Tibial nerve (tissue), 4 donors: ENCODE measurements at places on chromosomes 6 and 20. TPM values are rescaled to one million over a fixed set of nuclear protein-coding genes. Genes with fewer than 3 reads are reported as not detected.
A peak's percentile ranks its signal among the peaks of the same experiment; 100 is the strongest.

- H3K4me3 ChIP-seq: no peak overlapping the region
- H3K36me3 ChIP-seq: peaks cover 3% of the 10 kb centered on the region
- H3K27me3 ChIP-seq: no peaks in the 10 kb centered on the region
- DNase-seq: no peak
- no peak overlapping the region for H3K27ac ChIP-seq
These were observed 110.9 kb downstream of the RPP40 start for GRCh38 chr6:4892785-4893485.

GRCh38 chr6:122476131-122476530 is 4.5 kb upstream of the SERINC1 start:
- no peak for DNase-seq
- H3K27ac ChIP-seq: no peak overlapping the region
- no peaks in the 10 kb centered on the region for H3K36me3 ChIP-seq
- no peaks in the 10 kb centered on the region for H3K27me3 ChIP-seq
- H3K4me1 ChIP-seq: no peaks in the 10 kb centered on the region

DNA sequence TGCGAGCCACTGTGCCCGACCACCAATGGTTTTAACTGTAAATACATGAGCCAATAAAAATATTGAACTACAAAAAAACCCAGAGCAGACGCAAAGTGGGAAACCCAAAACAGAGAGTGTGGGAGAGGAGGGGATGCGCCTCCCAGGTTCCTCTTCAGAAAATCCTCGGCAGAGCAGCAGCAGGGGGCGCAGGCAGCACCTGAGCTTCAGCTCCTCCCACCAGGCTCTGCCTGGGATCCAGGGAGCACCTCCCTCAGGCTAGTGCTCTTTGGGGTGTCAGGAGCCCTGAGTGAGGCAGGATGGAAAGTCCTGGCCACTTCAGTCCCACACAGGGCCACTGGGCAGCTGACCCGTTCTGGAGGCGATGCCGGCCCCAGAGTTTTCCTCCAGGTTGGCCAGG is 536.9 kb upstream of the CDH4 start:
- DNase-seq: no peak
- no peaks in the 10 kb centered on the region for H3K4me1 ChIP-seq
- no peaks in the 10 kb centered on the region for H3K27me3 ChIP-seq
- H3K4me3 ChIP-seq: no peak overlapping the region

DNA sequence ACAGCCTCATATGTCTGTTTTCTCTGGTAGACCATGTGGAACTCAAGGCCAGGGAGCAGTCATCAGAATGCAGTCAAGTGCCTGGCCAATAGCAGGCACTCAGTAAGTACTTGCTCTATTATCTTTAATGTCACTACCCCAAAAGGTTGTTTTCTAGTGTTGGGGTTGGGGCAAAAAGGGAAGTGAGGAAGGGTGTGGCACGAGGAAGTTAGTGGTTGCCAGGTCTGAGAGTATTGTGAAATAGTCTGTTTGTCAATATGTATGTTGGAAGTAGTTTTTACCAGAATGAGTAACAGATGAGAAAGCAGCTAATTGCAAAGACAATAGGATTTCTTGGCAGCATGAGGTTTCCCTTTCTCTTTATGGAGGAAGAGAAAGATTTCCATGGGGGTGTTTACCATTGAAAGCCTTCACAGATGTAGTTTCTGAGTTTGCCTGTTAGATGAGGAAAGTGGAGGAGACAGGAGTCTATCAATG is 59.5 kb upstream of the ARMH2 start:
- H3K36me3 ChIP-seq: peaks cover 2% of the 10 kb centered on the region
- H3K4me1 ChIP-seq: no peaks in the 10 kb centered on the region
- peak overlapping the region; percentile 62 for H3K27ac ChIP-seq
- no peak overlapping the region for H3K4me3 ChIP-seq

GRCh38 chr6:16651871-16652270 is 109.4 kb downstream of the ATXN1 start:
- H3K4me1 ChIP-seq: no peaks in the 10 kb centered on the region
- H3K4me3 ChIP-seq: no peak overlapping the region
- no peaks in the 10 kb centered on the region for H3K36me3 ChIP-seq
- no peak for DNase-seq
- no peaks in the 10 kb centered on the region for H3K27me3 ChIP-seq

DNA sequence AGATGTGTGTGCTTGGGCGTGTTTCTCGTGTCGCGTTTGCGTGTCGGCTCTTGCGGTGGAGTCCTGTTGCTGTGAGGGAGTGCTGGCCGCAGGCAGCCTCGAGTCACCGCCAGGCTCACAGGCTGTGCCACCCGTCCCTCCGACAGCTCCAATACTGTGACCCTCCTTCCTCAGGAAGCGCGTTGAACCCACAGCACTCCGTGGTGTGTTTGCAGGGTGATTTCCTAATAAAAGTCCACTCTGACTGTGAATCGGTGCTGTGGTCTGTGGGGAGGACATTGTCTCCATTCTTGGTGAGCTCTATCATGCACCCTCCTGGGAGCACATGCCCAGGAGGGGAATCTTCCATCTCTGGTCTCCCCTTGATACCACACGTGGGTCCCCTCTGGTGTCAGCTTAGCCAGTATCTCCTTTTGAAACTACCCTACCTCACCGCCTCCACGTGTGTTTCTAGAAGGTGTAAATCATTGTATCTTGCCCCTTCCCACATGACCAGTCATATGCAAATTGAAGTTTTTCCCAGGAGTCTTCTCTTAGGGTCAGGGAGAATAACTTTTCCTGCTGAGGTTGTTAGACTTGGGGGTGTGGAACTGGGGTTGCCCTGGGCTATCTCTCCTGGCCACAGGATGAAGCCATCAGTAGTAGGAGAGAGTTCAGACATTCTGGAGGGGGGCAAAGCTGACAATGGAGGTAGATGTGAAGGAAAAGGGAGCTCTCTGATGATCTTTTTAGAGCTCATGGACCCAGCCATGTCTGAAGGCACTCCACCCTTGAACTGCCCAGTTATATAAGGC is 13.3 kb upstream of the PCMTD2 start:
- H3K27me3 ChIP-seq: peaks cover 7% of the 10 kb centered on the region

DNA sequence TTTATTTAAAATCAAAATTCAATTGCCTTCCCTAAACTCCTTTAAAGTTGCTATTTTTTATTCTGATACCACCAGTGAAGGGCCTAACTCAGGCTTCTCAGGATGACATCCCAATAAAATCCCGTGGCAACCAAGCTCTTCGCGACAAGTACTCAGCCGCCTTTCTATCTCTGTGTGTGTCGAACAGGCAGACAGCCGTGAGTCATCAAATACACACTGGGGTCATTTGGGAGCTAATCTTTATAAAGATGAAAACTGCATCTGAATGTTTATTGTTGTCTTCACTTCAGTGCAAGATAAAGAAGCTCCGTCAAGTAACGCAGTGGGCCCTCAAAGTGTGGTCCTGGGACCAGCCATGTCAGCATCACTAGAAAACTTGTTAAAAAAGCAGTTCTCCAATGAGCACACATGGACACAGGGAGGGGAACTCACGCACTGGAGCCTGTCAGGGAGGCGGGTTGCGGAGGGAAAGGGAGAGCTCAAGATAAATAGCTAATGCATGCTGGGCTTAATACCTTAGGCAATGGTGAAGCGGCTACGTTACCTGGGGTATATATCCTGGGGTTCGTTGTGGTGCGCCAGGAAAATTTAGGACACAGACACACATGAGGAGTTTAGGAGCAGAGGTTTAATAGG is 119.3 kb downstream of the RNF144B start:
- H3K36me3 ChIP-seq: no peaks in the 10 kb centered on the region
- DNase-seq: no peak
- H3K27ac ChIP-seq: no peak overlapping the region
- H3K4me1 ChIP-seq: no peaks in the 10 kb centered on the region

GRCh38 chr6:143743301-143744166 is 65.8 kb downstream of the PHACTR2 start:
- peak overlapping the region; percentile 50 for H3K27ac ChIP-seq
- no peaks in the 10 kb centered on the region for H3K27me3 ChIP-seq
- no peak overlapping the region for H3K4me3 ChIP-seq
- H3K4me1 ChIP-seq: peaks cover 35% of the 10 kb centered on the region

GRCh38 chr6:87738000-87738399 is 36.0 kb upstream of the AKIRIN2 start:
- no peaks in the 10 kb centered on the region for H3K36me3 ChIP-seq
- H3K27ac ChIP-seq: no peak overlapping the region
- no peaks in the 10 kb centered on the region for H3K27me3 ChIP-seq
- no peak for DNase-seq
- no peaks in the 10 kb centered on the region for H3K4me1 ChIP-seq
- H3K4me3 ChIP-seq: no peak overlapping the region

GRCh38 chr6:22067122-22067521 is 229.7 kb downstream of the PRL start:
- H3K27me3 ChIP-seq: no peaks in the 10 kb centered on the region
- no peaks in the 10 kb centered on the region for H3K4me1 ChIP-seq
- H3K4me3 ChIP-seq: no peak overlapping the region
- DNase-seq: no peak

- no peaks in the 10 kb centered on the region for H3K27me3 ChIP-seq
- H3K4me1 ChIP-seq: peaks cover 37% of the 10 kb centered on the region
- no peaks in the 10 kb centered on the region for H3K36me3 ChIP-seq
- no peak for DNase-seq
- no peak overlapping the region for H3K27ac ChIP-seq
These were observed 291.4 kb downstream of the QKI start for GRCh38 chr6:163705923-163706322.

- no peak overlapping the region for H3K27ac ChIP-seq
- no peak for DNase-seq
- no peaks in the 10 kb centered on the region for H3K36me3 ChIP-seq
- H3K4me1 ChIP-seq: no peaks in the 10 kb centered on the region
- H3K4me3 ChIP-seq: no peak overlapping the region
These were observed 73.4 kb downstream of the FGD2 start for GRCh38 chr6:37078814-37079213.

- H3K4me1 ChIP-seq: no peaks in the 10 kb centered on the region
- H3K36me3 ChIP-seq: no peaks in the 10 kb centered on the region
- no peak for DNase-seq
- H3K27me3 ChIP-seq: no peaks in the 10 kb centered on the region
These were observed 15.1 kb downstream of the ELOVL2 start for GRCh38 chr6:11028959-11029358.

- DNase-seq: no peak
- no peak overlapping the region for H3K27ac ChIP-seq
- no peaks in the 10 kb centered on the region for H3K36me3 ChIP-seq
- no peaks in the 10 kb centered on the region for H3K27me3 ChIP-seq
- H3K4me3 ChIP-seq: no peak overlapping the region
- peaks cover 27% of the 10 kb centered on the region for H3K4me1 ChIP-seq
These were observed 18.8 kb upstream of the TBC1D20 start for GRCh38 chr20:481167-481566.

DNA sequence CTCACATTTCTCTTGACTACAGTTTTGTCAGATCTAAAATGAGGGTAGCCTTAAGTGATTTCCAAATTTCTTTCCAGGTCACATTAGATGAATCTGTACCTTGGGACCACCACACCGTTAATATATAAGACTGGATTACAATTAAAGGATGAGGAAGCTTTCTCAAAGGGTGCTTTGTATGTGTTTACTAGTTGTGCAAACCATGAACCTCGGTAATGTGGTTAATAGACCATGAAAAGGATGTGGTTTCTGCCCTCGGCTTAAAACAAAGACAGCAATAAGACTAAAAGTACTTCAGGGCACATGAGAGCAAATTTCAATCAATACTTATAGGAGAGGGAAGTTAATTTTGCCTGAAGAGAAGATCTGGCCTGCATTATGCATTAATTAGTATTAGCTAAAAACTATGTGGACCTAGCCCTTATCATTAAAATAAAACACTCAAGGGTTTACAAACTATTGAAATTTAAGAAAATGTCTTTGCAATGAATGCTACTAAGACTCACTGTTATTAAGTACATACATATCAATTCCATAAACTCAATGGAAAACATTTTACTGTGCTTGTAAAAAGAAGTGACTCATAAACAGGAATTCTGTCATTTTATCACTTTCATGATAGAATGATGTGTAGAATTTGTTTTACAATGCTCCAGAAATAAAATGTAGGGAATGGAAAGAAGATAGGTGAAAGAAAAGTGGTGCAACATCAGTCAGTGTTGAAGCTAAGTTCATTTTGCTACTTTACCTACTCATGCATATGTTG is 936 bp upstream of the TMX4 start:
- H3K4me3 ChIP-seq: no peak overlapping the region
- H3K27me3 ChIP-seq: no peaks in the 10 kb centered on the region
- H3K36me3 ChIP-seq: no peaks in the 10 kb centered on the region
- DNase-seq: no peak
- H3K4me1 ChIP-seq: no peaks in the 10 kb centered on the region
- peak overlapping the region; percentile 97 for H3K27ac ChIP-seq

- no peak overlapping the region for H3K4me3 ChIP-seq
- H3K27me3 ChIP-seq: no peaks in the 10 kb centered on the region
- no peaks in the 10 kb centered on the region for H3K36me3 ChIP-seq
- peaks cover 13% of the 10 kb centered on the region for H3K4me1 ChIP-seq
These were observed 4.6 kb upstream of the OSER1 start for GRCh38 chr20:44215125-44215524.

DNA sequence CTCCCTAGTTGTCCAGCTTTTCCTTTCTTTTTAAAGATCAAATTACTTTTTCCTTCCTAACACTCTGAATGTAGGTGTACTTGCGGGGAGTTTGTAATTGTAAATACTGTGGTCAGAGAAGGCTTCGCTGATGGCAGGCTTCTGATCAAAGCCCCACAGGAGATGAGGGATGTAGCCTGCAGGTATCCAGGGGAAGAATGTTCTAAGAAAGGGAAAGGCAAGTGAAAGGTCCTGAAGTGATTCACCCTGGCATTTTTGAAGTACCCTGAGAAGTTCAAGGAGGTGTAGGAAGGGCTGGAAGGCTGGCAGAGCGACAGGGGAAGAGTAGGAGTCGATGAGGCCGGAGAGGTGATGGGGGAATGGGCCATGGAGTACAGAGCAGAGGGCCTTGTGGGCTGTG is 38.2 kb upstream of the CCN6 start:
- no peak overlapping the region for H3K4me3 ChIP-seq
- DNase-seq: no peak
- no peaks in the 10 kb centered on the region for H3K36me3 ChIP-seq
- peaks cover 30% of the 10 kb centered on the region for H3K4me1 ChIP-seq
- peak overlapping the region; percentile 82 for H3K27ac ChIP-seq
- no peaks in the 10 kb centered on the region for H3K27me3 ChIP-seq

The TPD52L1 gene
- 43.0 TPM for total RNA-seq

The PRSS16 gene
- total RNA-seq: not detected

The SUMO4 gene
- total RNA-seq: 6.9 TPM

The CDH4 gene
- total RNA-seq: 0.78 TPM

The UST gene
- 29.4 TPM for total RNA-seq

The CST2 gene
- 0.98 TPM for total RNA-seq

The PLTP gene
- total RNA-seq: 713 TPM

The KHDC1L gene
- not detected for total RNA-seq

The NMBR gene
- total RNA-seq: not detected

The ULBP1 gene
- not detected for total RNA-seq

The PGC gene
- not detected for total RNA-seq

The ZBTB9 gene
- 3.3 TPM for total RNA-seq

The HNF4A gene
- total RNA-seq: not detected

The MYB gene
- total RNA-seq: 0.78 TPM
